D721Med (cell line): ENCODE measurements at places on chromosomes 3 and 15.
A peak's percentile ranks its signal among the peaks of the same experiment; 100 is the strongest.

GRCh38 chr3:60225848-60226247 is 1025.4 kb downstream of the FHIT start:
- no peak for DNase-seq

DNA sequence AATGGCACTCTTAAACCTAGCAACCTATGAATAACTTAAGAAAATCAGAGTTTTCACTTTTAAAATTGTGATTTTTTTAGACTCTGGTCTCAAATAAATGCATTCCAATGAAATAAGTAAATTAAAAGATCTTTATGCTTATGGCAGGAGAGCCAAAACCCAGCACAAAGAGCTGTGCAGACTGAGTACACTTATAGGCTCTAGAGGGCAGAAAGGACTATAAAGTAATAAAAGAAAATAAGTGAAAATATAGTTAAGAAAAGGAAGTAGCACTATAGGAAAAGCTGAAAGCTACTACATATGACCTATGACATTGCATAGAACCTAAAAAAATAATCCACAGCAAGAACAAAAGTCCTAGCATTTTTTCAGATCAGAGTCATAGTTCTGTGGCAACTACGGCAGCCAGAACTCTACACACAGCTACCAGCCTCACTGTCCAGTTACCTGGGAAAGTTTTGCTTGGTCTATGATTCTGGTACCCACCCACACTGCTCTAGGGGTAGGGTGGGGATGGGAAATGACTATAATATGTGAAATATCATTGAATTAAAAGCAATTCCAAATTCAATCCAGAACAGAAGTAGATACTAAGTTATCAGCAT is 30.5 kb downstream of the CLASP2 start:
- DNase-seq: no peak

DNA sequence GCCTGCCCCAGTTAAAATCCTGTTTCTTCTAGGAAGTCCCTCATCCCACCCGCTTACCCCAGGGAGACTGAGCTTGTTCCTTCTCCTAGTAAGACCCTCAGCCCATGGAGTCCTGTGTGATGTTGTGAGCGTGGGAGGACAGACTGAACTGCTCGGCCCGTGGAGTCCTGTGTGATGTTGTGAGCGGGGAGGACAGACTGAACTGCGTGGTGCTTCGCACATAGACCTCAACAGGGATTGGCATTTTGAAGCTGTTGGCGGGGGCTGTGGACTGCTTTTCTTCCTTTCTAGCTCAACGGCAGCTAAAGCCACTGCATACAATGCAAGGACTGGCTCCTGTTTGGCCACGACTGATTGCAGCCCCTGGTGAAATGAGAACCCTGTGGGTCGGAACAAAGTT is 1.6 kb upstream of the SPTBN5 start:
- DNase-seq: no peak

GRCh38 chr15:40957581-40958051 is 4.3 kb downstream of the CHAC1 start:
- no peak for DNase-seq

DNA sequence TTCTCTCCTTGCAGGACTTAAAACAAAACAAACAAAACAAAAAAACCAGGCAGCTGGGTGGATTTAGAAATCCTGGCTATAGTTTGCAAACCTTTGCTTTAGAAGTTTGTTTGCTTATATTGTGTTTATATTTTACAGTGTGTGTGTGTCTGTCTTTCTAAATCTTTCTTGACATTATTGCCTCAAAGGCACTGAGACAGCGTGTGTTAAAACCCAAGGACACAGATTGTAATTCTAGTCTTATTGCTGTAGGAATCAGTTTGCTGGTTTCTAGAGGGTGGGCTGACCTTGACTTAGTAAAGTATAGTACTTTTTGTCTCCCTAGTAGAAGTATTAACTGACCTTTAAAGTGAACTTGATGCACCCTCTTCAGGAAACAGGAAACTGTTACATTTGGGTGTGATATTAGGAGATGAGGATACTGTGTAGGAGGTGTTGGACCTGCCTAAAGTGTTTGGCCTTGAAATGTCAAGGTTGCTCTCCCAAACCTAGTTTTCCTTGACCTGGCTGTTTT is 71.0 kb downstream of the TCF12 start:
- no peak for DNase-seq

DNA sequence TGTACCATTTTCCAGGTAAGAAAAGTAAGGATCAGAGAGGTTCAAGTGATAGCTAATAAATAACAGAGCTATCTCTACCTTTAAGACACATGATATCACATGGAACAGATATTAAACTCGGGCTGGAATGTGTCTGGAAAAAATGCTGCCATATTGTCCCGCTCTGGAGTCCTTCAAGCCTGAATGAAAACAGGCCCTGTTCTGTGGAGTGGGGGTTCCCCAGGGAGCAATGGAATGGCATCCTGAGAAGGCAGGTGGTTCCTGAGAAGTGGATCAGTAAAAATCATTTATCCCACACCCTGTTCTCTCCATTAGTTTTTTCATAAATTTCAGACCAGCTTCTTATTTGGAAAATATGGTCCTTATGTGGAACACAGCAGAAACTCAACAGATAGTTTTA is 57.3 kb upstream of the PRTG start:
- no peak for DNase-seq

GRCh38 chr3:168678730-168679129 is 583.0 kb upstream of the GOLIM4 start:
- no peak for DNase-seq

DNA sequence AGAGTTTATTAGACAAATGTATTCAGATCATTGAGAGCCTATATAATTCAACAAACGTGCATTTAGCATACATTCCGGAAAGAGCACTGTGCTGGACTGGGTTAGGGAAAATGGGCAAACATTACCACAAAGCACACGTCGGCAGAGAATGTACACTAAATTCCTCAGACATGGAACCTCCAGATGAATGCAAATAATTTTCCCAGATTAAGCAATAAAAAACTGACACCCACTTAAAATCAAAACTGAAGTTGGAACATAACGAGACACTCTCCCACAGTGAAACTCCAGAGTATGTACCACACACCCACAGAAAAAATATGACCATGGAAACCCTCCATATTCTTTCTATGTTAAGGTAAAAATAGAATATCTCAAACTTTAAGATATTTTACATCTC is 4.8 kb downstream of the SECISBP2L start:
- no peak for DNase-seq

DNA sequence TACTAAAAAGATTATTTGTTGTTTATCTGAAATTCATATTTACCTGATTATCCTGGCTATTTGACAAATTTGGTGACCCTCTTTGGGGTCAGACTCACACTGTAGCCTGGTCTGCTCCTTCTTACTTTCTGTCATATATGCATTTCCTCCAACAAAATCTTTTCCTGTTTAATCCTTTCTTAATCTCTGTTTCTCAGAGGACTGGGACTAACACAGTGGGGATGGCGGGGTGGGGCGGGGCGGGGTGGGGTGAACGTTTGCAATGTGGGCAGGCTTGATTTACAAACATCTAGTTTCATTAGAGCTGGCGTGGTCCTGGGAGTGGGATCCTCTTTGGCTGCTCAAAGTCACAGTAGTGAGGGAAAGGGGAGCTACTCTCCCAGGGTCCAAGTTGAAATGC is 35.3 kb upstream of the CDCP1 start:
- peak; percentile 73 for DNase-seq

DNA sequence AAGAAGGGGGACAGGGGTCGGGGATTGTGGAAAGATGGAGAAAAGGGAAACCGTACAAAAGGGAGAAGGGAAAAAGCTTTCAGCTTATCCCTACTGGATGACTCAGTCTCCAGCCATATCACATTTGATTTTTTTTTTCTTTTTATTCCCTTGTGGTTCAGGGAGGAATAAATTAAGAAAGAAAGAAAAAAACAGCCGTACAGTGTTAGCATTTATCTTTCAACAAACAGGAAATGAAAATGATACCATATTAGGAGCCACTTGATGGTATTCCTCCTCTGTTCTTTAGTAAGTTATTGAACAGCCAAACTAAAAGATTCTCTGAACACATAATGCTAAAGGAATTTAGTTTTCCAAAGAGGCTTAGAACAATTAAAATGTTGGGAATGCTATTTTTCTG is 594.4 kb downstream of the FOXP1 start:
- no peak for DNase-seq

DNA sequence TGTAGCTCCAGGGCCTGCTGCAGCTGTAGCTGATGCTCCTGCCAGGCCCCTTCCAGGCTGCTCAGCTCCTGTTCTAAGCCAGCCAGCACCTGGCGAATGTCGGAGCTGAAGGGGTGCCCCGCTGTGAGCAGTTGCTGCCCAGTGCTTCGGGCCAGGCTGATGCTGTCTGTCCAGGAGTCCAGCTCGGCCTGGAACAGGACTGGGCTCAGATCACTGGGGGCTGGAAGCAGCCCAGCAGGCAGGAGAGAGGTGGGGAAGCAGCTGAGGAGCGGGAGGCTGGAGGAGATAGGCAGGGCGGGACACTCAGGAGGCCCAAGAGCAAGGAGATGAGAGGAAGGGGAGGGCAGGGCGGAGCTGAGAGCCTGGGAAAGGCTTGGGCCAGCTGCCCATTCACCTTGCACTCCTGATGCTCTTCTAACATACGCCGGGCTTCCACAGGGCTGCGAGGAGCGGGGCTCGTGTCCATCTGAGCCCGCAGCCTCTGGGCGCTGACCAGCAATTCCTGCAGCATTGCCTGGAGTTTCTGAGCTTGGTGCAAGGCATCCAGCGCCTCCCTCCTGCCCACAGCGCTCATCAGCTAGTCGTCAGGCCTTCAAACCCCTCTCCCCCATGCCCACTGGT is 23.2 kb downstream of the PLA2G4B start:
- no peak for DNase-seq

GRCh38 chr3:141012571-141012970 is 38.6 kb upstream of the SPSB4 start:
- DNase-seq: no peak
